Activated CD8-positive, alpha-beta memory T cell treated with anti-CD3 and anti-CD28 coated beads for 1 hour (primary cell): ENCODE measurements at places on chromosomes 3 and 15.

DNA sequence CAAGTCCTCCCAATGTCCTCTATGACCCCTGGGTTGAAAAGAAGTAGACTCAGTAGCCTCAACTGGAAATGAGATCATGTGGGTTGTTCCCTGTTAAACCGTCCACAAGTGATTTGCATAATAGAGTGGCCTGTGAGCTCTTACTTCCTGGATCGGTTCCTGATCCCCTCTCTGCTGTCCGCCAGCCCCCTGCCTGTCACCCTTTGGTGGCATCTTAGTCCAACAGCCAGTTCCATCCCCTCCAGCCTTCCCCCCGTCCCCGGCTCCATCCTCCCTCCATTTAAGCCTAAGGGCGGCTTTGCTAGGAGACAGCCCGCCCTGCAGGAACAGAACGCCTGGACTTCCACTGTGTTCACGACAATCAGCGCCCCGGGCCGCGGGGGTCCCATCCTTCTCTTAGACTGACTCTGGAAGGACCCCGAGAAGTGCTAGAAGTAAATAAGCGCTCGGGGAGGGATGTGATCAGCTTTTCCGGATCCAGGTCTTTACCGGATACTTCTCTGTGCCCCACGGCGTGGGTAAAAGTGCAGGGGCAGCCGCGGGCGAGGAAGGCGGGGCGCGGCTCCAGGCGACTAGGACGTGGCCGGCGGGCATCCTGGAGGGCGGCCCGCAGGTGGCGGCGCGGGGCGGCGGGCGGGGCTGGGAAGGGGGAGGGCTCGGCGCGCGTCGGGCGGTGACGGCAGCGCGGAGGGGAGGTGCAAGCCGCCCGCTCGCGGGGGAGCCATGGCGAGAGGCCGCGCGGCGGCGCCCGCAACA lies 51.2 kb upstream of the ULK4 start:
- DNase-seq, result peak; percentile 56

- no peak for DNase-seq
Measured at GRCh38 chr3:193827040-193827669, 234.1 kb downstream of the OPA1 start.

DNA sequence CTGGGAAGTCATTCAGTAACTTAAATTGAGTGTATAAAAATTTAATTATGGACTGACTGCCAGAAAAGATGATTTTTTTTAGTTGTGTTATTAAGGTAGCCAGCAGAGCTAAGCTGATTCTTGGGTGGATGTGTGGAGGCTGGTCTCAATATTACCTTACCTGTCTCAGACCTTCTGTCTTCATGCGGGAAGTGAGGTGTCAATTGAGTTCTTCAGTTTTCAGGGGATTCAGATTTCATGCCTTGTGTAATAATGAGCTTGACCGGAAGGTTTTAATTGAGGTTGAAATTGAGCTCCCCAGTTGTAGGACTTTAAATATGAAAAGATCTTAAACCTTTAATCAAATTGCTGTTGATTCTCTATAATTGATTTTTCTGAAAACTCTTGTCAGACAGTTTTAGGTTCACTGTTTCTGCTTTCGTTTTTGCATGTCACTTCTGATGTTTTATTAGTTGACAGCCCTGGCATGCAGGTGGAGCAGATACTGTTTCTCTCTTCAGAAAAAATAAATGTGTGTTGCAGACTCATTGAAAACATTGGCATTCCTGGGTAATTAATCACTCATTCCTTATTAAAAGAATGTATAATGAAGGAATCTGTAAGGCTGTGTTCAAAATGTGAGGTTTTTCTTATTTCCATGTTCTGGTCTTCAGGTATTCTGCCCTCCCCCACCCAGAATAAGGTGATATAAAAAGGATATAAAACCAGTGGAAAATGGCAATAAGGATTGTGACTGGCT lies 54.5 kb downstream of the PSMD6 start:
- no peak for DNase-seq

GRCh38 chr3:14561051-14561960 lies 21.2 kb upstream of the GRIP2 start:
- DNase-seq, result no peak

DNA sequence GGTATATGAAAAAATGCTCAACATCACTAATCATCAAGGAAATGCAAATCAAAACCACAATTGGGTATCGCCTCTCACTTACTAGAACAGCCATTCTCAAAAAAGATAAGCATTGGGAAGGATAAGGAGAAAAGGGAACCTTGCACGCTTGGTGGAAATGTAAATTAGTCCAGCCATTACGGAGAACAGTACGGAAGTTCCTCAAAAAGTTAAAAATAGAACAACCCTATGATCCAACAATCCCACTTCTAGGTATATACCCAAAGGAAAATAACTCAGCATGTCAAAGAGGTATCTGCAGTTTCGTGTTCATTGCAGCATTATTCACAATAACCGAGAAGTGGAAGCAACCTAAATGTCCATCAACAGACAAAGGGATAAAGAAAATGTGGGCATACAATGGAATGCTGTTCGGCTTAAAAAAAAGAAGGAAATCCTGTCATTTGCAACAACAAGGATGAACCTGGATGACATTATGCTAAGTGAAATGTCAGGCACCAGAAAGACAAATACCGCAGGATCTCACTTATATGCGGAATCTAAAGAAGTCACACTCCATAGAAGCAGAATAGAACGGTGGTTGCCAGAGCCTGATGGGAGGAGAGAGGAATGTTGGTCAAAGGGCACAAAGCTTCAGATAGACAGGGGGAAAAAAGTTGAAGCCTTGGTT lies 11.7 kb upstream of the CMTM7 start:
- no peak for DNase-seq

DNA sequence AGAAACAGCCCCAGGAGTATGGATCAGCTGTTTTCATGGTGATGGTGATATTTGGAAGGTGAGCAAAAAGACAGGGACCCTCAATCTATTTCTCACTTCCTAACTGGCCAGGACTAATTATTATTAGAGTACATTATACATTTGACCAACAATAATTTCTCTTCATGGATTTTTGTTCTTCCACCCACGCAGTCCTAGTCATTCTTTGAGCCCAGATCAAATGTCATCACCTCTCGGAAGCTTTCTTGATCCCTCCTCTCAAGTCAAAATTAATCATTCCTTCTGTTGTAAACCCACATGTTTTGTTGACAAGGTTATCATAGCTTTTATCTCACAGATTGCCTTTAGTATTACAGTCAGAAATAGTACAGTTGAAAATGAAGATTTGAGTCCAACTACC lies 29.2 kb upstream of the PRICKLE2 start:
- DNase-seq, result no peak

- DNase-seq, result no peak
Measured at GRCh38 chr15:74604983-74605794, 10.4 kb upstream of the CLK3 start.

DNA sequence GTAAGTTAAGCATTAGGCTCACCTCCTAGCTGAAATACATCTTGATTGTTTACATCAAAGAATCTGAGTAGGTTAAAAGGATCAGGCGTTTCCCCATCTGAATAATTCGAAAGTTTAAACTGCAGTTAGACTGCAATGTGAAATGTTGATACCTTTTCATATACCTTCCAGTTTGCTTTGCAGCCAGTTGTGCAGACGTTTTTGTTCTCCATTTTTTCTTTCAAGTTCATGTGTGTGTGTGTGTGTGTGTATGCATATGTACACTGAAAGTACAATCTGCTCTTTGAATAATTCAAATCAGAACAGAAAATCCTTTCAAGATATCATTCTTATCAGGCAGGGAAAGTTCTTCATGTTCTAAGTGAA lies 2.9 kb downstream of the ITPR1 start:
- DNase-seq, result no peak

DNA sequence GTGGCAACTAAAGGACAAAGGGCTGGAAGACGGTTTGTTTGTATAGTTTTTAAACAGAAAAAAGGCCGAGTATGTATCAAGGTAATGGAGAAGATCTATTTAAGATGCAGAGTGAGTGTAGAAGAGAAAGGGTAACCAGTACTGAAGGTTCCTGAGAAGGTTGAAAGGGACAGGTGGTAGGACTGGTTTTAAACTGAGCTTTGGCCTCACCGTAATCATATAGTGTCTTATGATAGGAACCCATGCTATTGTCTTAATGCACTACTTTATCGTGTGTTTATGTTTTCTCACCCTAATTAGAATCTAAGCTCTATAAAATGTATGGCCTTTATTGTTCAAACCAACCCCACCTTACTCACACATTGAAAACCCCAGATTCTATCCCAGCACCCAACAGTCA lies 32.7 kb downstream of the FHIT start:
- DNase-seq, result no peak

DNA sequence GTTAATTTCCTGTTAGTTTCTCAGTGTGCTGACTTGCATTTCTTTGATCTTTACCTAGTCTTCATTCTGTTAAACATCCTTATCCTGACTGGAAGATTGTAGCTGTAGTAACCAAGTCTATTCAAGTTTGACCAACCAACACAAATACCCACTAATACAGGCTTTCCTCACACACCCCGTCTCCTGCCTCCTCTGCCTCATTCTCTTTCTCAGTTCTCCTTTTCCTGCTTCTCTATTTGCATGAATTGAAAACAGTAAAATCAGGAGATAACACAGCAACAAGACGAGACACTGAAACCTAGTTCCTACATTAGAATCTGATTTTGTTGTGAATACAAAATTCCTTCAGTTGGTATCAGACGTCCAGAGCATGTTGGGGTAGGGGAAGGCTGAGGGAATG lies 116.9 kb upstream of the ARPP21 start:
- no peak for DNase-seq

DNA sequence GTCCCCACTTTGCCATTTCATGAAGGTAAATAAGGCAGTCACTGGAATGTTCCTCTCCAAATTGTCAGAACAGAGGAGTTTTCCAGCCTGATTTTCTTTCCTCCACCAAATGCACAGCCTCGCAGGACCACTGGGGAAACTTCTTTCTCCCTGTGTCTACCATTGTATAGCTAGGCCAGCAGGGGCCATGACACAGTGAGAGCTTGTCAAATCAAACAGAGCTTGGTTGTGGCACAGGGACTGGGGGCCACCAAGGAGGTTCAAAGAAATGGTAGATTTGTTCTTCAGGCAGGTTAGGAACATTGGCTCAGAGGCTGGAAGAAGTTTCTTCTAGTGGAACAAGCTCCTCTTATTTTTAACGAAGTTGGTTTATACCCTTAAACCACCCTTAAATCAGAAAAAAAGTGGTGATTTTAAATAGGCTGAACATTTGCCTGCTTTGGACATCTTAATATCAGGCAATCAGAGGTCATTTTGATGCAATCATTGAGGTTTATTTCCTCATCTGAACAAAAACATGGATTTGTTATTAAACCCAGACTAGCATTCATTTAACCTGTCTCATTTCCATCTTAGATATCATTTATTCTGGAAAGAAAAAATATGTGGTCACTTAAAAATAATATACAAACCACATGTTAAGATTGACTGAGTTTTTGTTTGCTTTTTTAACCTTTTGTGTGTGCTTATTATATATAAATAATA lies 105.6 kb downstream of the GTPBP8 start:
- DNase-seq, result no peak

- no peak for DNase-seq
Measured at GRCh38 chr15:89184357-89184756, 37.0 kb downstream of the RLBP1 start.

- no peak for DNase-seq
Measured at GRCh38 chr3:136952292-136952691, 5.5 kb upstream of the IL20RB start.

GRCh38 chr3:60178931-60179653 lies 1072.2 kb downstream of the FHIT start:
- DNase-seq, result no peak

DNA sequence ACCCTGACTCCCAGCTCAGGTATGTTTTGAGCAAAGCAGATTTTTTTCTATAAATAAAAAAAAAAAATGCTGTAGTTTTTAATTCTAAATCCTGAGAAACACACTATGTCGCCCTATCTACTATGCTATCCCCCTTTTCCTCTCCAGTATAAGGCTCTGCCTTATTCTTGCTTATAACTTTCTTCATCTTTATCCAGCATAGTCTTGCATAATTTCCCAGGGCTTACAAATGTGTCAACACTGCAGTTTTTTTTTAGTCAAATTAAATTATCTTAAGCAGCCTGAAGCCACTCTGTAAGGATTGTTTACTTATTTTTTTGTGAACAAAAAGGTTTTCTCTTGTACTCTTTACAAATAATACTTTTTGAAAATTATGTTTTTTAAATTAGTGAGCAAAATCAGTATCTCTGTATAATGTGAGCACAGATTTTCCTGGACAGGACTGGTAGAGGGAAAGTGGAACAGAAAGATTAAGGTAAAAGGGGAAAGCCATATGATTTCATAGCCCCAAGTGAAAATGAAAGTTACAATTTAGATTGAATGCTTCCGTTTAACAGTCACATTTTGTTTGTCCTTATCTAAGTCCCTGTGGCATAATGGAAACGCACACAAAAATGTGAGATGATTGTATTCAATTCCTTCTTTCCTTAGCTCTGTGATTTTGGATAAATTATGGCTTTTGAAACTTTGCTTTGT lies 5.6 kb upstream of the PYDC2 start:
- DNase-seq, result no peak

GRCh38 chr3:108602249-108602934 lies 12.9 kb downstream of the DZIP3 start:
- no peak for DNase-seq

GRCh38 chr3:61420136-61420759 lies 141.1 kb upstream of the PTPRG start:
- DNase-seq, result no peak
